NCI-H187 treated with DMSO at 0.1 percent for 48 hours (cell line): ENCODE measurements at places on chromosomes 1 and 21.

- DNase-seq: no peak
Measured at GRCh38 chr1:191490303-191490702, 668.0 kb upstream of the RGS18 start.

DNA sequence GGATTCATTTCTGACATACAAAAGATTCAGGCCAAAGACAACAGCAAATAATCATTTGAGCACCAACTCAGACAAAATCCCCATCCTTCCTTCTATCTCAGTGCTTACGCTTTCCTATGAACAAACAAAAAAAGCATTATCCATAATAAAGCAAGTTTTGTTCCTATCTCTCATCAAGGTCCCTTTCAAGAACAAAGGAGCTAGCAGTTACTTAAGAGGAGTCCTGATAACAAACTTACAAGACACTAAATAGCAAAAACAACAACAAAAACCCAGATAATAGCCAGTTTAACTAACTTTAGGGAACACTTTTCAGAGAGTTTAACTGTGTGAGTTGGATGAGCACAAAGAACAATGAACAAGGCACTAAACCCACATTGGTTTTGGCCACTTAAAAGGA, 10.5 kb downstream of the EVI5 start:
- no peak for DNase-seq

- DNase-seq: no peak
Measured at GRCh38 chr1:6476483-6476882, 10.5 kb upstream of the TNFRSF25 start.

GRCh38 chr1:154860156-154860870, 9.8 kb downstream of the KCNN3 start:
- no peak for DNase-seq

DNA sequence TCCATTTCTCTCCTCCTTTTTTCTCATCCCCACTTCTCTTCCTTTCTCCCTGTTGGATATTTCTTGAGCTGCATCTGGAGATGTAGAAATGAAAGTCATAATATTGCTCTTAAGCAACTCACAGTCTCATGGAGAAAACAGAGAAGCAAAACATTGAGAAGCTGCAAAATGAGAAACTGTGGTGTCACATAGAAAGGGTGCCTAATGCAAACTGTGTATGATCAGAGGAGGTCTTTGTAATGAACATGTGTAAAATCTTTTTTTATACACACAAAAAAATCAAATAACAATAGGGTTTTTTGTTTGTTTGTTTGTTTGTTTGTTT, 11.8 kb upstream of the SLAMF7 start:
- no peak for DNase-seq

DNA sequence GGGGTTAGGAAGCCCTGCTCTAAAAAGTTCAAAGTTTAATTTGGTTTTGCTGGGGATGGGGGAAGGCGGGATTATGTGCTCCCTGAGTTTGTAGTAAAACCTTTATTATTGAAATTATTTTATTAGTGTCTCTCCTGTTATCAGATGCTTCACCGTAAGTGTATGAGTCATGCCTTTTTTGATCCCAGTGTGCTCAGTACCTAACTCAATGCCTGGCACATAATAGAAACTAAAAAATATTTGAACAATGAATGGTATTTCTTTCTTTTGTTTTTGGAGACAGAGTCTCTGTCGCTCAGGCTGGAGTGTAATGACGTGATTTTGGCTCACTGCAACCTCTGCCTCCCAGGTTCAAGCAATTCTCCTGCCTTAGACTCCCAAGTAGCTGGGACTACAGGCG, 6.4 kb downstream of the SNRPE start:
- no peak for DNase-seq

GRCh38 chr1:43239484-43239883, 30.3 kb upstream of the TMEM125 start:
- DNase-seq: no peak

- DNase-seq: no peak
Measured at GRCh38 chr1:112457955-112458354, 50.8 kb upstream of the WNT2B start.

DNA sequence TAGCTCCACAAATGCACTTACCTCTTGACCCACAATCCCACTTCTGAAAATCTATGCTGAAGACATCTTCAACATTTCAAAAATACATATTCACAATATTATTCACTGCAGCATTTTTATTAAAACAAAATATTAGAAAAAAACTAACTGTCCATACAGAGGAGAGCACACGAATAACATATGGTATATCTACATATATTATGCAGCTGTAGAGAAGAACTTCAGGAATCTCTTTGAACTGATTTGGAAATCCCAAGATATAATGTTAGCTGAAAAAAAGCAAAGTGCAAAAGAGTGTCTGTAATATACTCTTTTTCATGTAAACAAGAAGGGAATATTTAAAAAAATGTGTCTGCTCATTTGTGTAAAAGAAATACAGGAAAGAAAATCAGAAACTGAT, 11.5 kb downstream of the IPO9 start:
- DNase-seq: no peak

DNA sequence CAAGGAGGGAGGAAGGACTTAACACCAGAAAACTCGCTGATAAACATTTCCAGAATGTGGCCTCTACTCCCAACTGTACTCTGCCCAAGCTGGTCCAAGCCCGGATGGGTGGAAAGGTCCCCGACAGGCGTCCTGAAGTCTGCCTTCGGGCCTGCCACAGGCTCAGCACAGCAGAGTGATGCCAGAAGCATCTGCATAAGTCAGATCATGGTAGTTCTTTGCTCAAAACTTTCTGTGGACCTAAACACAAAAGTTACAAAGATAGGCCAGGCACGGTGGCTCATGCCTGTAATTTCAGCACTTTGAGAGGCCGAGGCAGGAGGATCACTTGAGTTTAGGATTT, 790 bp upstream of the UTS2 start:
- DNase-seq: no peak

- DNase-seq: no peak
Measured at GRCh38 chr1:27144049-27144748, 10.7 kb downstream of the SLC9A1 start.

DNA sequence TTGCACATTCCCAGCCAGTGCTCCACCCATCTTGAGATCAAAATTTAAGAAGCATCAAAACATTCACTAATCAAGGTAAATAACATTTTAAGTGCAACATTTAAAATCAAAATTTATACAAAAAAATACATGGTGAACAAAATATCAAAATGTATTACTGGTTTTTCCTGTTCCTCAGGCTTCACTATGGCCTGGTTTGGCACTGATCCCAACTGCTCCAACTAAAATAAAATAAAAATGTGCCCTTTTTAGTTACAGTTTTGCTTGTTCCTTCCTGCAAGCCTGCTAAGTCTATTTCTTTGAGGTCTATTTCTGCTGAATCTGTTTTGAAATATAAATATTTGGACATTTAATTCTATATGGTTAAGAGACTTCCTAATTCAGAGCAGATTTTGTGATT, 54.9 kb downstream of the ADAMTS1 start:
- DNase-seq: no peak

DNA sequence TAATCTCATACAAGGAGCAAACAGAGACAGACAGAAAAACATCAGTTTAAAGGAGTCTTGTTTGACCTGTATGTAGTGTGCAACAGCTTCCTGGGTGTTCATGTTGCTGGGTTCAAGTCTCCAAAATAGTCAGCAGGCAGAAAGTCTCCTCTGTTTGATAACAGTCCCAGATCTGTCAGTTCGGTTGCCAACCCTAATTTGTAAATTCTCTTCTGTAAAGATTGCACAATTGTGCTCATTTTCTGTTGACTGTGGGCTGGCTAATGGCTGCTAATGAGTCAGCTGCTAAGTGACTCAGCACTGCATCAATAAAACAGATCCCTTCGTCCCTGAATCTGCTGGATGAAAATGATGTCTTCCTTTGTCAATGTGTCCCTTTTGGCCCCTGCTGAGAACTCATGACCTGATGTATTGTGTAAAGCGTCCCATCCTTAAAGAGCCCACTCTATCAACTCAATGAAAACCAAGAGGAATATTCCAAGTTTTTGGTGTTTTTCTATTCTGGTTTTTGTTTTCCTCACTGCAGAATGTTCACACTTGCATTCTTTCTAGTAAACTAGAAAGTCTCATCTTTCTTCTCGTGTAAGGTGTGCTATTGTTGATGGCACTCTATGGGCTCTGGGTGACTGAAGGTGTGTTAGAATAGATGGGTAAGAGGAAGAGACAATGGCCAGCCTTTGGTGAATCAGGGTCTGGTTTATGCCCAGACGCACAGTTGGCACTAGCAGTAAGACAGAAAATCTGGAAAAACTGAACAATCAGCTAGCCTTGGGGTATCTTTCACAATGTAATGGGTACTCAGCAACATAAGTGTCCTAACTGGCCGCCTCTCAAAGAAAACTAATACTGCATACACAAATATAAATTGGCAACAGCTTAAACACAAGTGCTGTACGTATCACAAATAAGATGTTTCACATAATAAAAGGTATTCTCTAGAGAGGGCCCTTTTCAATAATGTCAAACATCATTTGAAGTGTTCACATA, 75.1 kb upstream of the SIPA1L2 start:
- no peak for DNase-seq

DNA sequence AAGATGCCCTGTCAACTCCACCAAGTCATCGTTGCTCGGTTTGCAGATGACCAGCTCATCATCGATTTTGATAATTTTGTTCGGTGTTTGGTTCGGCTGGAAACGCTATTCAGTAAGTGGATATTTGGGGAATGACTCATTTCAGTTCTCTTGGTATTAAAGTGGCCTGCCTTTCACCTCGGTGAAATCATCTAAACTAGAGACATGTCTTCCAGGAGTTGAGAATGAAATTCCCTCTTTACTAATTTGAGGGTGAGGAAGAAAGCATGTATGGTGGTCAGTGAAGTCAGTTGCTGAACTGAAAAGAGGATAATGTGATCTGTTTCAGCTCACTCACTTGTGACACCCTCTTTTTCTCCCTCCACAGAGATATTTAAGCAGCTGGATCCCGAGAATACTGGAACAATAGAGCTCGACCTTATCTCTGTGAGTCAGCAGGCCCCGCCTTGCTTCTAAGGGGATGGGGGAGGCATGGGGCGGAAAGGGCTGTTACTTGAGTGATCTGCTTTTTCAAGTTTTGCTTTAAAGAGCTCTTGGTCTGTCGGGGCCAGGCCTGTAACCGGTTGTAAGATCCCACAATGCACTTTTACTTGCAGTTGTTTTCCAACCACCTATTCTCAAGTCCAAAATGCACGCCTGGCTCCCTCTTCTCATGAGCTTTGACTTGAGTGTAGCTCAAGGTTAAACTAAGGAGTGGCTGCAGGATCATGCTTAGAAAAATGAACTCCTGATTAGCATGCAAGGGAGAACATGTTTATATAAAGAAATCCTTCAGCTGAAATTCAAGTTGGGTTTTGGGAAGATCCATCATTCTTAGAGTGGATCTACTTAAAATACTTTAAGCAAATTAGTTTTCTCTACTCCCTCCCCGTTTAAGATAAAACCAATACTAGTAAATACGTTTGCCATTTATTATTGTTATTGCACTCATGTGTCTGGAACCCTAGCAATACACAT, 59.8 kb downstream of the CAPN2 start:
- DNase-seq: no peak

GRCh38 chr1:234963180-234963903, 165.3 kb downstream of the TOMM20 start:
- no peak for DNase-seq

- DNase-seq: no peak
Measured at GRCh38 chr1:37478451-37478881, 4.1 kb downstream of the ZC3H12A start.

DNA sequence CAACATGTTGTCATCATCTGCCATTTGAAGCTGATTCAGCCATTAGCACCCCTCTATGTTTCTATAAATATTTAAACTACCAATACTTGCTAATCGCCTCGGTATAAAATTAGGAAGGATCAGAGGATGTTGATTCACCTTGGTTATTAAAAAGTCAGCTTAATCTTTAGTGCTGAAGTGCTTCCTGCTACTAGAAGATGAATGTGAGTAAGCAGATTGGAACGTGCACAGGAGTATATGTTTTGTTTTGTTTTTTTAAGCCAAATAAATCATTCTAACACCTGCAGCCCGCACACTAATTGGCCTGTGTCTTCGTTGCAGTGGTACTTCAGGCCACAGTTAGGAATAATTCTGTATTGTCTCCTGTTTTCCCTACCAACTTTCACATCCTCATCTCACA, 485.7 kb downstream of the AJAP1 start:
- DNase-seq: no peak

DNA sequence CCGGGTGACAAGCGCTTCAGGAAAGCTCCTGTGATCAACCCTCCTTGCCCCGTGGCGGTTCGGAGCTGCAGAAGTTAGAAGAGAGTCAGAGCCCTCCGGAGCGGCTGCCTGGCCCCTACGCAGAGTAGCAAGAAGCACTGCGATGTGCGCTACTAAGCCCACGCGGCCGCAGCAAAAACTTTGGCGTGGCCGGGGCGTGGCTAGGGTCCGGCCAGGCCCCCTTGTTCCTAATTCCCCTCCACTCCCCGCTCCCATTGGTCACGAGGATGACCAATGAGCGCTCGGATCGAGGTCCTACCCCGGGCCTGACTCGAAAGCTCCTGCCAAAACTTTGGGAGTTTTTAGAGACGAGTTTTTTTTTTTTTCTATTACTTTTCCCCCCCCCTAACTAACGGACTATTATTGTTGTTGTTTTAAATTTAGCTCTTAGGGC, at the start of gene HLX:
Gene HLX (plus strand): TSS at position 368 of the 433 bp plus-strand sequence. CDS start 415 bp downstream, outside the sequence.
- no peak for DNase-seq

DNA sequence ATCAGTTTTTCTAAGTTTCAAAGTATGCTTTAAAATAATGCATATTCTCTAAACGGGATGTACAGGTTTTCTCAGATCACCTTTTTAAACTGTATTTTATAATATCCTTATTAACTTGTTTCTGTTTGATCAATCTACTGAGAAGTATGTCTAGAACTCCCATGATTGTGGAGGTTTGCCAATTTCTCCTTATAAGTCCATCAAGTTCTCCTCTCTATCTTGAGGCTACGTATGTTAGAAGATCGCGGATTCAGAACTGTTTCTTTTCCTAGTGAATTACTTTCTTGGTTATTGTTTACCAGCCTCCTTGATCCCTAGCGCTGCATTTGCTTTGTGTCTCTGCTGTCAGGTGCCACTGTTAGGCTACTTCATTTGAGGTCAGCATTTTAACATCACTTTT, 89.2 kb downstream of the NPHP4 start:
- DNase-seq: no peak

- no peak for DNase-seq
Measured at GRCh38 chr1:204065174-204065985, 7.5 kb upstream of the SOX13 start.

GRCh38 chr1:212368073-212368484, 46.6 kb downstream of the PACC1 start:
- DNase-seq: no peak

GRCh38 chr1:108601708-108602410, 42.0 kb downstream of the EEIG2 start:
- DNase-seq: no peak

GRCh38 chr1:230350208-230350921, 75.8 kb downstream of the PGBD5 start:
- no peak for DNase-seq

- DNase-seq: no peak
Measured at GRCh38 chr1:14915356-14916054, 238.0 kb upstream of the TMEM51 start.

GRCh38 chr1:201649761-201650622, 111.1 kb downstream of the NAV1 start:
- DNase-seq: no peak

- no peak for DNase-seq
Measured at GRCh38 chr1:150165622-150166612, 16.2 kb downstream of the PLEKHO1 start.
